ENCODE measurements at places on chromosomes 7 and 10.
A peak's percentile ranks its signal among the peaks of the same experiment; 100 is the strongest.

- no peaks in the 10 kb centered on the region for H3K36me3 ChIP-seq
- no peaks in the 10 kb centered on the region for H3K4me1 ChIP-seq
- H3K4me3 ChIP-seq: no peak overlapping the region
Measured at GRCh38 chr7:101273206-101273605, 28.3 kb upstream of the FIS1 start.

- no peak overlapping the region for H3K27ac ChIP-seq
- H3K4me1 ChIP-seq: peaks cover 12% of the 10 kb centered on the region
Measured at GRCh38 chr7:1103789-1104515, 16.0 kb downstream of the GPER1 start.

DNA sequence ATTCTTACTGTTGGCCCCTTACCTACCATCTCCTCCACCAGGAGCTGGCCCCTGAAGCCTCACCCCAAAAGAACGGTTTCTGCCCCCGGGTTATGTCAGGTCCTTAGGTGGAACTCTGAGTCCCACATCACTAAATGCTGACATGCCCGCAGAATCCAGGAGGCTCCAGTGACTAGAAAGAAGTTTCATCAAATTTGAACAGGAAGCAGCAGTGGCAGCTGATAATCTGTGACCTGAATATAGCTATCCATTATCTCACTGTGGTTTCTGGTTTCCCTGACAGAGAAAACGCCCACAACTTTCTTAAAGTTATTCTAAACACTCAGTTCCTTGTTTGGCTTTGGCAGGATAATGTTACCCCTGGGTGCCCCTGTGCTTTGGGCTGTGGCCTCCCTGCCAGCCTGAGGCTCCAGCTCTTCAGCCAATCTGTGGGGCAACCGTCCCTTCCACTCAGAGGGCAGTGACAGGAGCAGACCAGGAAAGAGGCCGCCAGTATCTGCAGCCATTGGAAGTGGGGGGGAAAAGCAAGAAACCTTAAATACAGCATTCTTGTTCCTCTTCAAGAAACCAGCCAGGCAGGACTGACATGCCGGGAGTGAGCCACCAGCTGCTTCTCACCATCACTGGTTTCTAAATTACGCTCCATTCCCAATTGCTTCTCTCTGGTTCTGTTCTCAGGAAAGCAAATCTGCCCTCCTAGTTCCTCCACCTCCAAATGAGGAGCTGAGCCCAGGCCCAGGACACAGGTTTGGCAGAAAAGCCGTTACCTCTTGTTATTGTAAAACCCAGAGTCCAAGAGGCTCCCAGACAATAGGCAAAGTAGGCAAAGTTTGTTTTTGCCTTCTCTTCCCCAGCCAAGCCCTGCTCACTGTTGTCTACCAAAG lies 41.2 kb upstream of the VCL start:
- DNase-seq: peak; percentile 71
- H3K4me3 ChIP-seq: peak overlapping the region; percentile 10
- peaks cover 57% of the 10 kb centered on the region for H3K4me1 ChIP-seq
- no peaks in the 10 kb centered on the region for H3K36me3 ChIP-seq

DNA sequence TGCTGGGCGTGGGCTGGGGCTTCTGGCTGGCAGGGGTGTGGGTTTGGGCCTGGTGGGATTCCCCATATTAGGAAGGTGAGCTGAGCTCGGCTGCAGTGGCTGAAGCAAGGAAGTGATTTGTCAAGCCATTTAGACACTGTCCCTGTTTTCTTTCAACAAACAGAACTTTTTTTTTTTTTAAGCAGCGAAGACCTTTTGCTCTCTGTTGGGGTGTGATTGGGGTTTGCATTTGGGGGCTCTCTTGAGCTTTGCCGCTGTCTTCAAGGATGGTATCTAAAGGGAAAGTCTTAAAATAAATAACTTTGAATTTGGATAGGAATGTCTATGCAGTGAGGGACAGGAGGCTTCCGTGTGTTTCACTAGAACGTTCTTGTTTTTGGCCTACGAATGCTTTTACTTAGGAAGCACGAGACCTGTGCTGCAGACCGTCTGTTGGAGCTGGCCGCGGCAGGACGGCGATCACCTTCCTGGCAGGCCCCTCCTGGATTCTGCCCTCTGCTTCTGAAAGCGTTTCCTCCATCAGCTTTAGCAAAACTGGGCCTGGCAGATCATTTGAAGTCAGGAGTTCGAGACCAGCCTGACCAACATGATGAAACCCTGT lies 43.9 kb downstream of the FOXK1 start:
- DNase-seq: no peak
- H3K36me3 ChIP-seq: peaks cover 3% of the 10 kb centered on the region
- no peaks in the 10 kb centered on the region for H3K27me3 ChIP-seq
- peaks cover 29% of the 10 kb centered on the region for H3K4me1 ChIP-seq
- H3K4me3 ChIP-seq: peak overlapping the region; percentile 49

GRCh38 chr7:129317450-129317849 lies 92.6 kb downstream of the AHCYL2 start:
- no peak for DNase-seq
- H3K4me1 ChIP-seq: no peaks in the 10 kb centered on the region
- H3K36me3 ChIP-seq: no peaks in the 10 kb centered on the region
- H3K27me3 ChIP-seq: no peaks in the 10 kb centered on the region
- no peak overlapping the region for H3K4me3 ChIP-seq

- DNase-seq: no peak
- H3K27ac ChIP-seq: no peak overlapping the region
- H3K4me1 ChIP-seq: no peaks in the 10 kb centered on the region
- no peaks in the 10 kb centered on the region for H3K36me3 ChIP-seq
- H3K27me3 ChIP-seq: no peaks in the 10 kb centered on the region
Measured at GRCh38 chr10:114905450-114905849, 32.5 kb upstream of the TRUB1 start.

GRCh38 chr7:157875230-157876179 lies 538.7 kb downstream of the DNAJB6 start:
- DNase-seq: peak; percentile 76
- no peak overlapping the region for H3K27ac ChIP-seq
- H3K4me1 ChIP-seq: peaks cover 6% of the 10 kb centered on the region
- no peaks in the 10 kb centered on the region for H3K27me3 ChIP-seq
- no peak overlapping the region for H3K4me3 ChIP-seq

GRCh38 chr10:14498326-14498725 lies 167.6 kb upstream of the FRMD4A start:
- H3K4me1 ChIP-seq: peaks cover 7% of the 10 kb centered on the region
- H3K4me3 ChIP-seq: no peak overlapping the region
- no peaks in the 10 kb centered on the region for H3K27me3 ChIP-seq
